Naive thymus-derived CD4-positive, alpha-beta T cell (primary cell): ENCODE measurements at places on chromosomes 12 and 14.

- no peak for DNase-seq
Measured at GRCh38 chr14:51448831-51449670, 202.7 kb upstream of the FRMD6 start.

DNA sequence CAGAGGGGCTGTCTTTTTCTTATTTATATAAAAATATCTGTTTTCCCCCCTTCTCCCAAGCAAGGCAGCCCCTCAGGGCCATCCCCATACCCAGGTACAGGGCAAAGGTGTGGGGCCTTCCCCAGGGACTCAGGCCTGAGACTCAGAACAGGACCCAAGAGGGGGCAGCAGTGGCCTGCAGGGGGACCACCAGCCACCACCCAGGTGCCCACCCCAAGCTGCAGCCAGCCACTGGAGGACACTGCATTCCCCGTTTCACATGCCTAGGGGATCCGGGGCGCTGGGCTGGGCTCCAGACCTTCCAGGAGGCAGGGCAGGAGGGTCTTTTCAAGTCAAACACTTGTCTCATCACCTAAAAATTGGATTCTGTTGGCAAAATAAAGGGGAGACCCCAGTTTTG is 83.3 kb downstream of the SCARB1 start:
- no peak for DNase-seq

DNA sequence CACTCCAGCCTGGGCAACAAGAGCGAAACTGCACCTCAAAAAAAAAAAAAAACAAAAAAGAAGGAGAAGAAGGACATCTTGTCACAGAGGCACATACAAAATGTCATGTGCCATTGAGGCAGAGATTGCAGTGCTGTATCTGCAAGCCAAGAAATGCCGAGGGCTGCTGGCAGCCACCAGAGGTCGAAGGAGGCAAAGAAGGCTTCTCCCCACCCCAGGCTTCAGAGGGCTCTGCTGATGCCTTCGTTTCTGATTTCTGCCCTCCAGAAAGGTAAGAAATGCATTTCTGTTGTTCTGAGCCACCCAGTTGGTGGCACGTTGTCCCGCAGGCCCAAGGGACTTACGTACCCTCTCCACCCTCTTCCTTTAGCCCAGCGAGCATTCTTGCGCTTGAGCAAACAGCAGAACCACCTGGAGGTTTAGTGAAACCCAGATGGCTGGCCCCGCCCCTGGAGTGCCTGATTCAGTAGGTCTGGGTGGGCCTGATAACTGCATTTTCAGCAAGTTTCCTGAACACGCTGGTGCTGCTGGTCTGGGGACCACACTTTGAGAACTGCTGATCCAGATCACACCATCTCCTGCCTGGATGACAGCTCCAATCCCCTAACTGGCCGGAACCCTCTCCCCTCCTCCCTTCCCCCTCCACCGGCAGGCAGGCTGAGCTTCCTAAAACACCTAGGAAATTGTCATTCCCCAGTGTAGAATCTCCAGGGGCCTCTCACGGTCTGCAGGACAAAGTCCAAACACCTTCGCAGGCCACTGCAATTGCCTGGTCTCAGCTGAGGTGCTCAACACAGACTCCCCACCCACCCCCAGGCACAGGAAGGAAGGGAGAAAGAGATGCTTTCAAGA is 21.1 kb upstream of the SCARB1 start:
- no peak for DNase-seq

- DNase-seq, result no peak
Measured at GRCh38 chr14:101732118-101732517, 29.4 kb upstream of the PPP2R5C start.

GRCh38 chr12:92070054-92070863 is 75.4 kb downstream of the BTG1 start:
- no peak for DNase-seq

- peak; percentile 82 for DNase-seq
Measured at GRCh38 chr14:105351920-105352851, 37.6 kb downstream of the PACS2 start.

GRCh38 chr12:6016756-6017155 is 71.7 kb upstream of the ANO2 start:
- DNase-seq, result no peak

GRCh38 chr14:47278233-47278842 is 397.1 kb downstream of the MDGA2 start:
- DNase-seq, result no peak

DNA sequence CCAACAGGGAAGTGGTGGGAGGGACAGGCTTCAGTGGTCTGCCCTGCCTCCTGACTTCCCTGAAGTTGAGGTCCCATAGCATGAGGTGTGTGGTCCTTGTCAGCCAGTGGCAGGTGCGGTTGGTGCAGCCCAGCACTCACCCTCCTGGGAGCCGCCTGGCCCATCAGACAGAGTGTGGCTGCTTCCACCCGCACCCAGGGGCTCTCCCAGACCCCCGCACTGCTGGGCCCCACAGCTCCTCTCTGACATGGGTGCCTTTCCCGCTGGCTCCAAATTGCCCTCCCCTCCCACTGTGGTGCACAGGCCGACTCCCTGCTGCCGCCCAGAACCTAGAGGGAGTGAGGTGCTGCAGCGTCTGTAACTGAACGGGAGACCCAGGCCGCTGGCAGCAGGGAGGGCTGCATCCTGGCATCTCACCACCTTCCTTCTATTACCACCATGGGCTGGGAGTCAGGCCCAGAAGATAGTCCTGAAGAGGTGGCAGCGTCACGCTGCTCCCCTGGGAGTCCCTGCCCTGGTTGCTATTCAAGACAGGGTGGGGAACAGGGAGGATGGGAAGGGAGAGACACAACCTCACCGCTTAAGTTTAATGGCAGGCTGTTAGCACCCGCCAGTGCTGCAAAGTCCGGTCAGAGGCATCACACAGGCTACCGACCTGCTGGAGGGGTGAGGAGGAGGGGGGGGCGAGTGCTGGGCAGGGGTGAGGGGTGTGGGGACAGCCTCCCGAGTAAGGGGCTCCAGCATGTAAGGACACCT is 180.6 kb upstream of the PRMT8 start:
- DNase-seq, result no peak

GRCh38 chr12:58540480-58541299 is 379.6 kb downstream of the LRIG3 start:
- no peak for DNase-seq

DNA sequence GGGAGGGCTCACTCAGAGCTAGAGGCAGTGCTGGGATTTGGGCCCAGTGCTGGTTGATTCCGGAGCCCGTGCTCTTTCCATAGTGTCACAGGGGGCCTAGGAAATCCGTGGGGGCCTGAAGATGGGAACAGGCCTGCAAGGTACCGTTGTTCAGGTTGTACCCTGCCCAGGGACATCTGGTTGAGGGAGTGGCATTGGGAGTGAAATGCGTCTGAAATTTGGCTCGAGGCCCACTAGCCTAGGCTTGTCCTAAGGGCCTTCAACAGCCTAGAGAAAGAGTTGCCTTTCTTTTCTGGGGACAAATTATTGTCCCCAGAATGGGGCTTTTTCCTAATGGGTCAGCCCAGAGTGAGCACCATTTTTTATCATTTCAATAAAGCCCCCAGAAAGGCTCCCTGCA is 26.4 kb upstream of the FAM222A start:
- DNase-seq, result no peak

GRCh38 chr14:20632448-20632830 is 9.1 kb downstream of the OR6S1 start:
- DNase-seq, result no peak

DNA sequence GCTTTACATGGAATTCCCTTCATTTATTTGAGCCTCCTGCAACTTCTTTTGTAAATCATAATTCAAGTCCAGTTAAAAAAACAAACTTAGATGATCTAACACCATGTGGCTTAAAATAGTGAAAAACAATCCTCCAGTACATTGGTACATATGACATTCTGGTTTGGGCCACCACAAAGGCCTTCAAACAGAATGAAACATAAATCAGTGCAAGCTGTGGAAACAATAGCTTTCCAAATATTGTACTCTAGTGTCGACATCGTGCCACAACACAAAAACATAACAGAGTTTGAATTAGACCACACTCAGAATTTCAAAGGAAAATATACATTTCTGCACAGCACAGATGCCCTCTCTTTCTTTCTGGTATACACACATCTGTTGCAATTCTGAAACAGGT is 751.3 kb downstream of the SLC6A15 start:
- DNase-seq, result no peak

DNA sequence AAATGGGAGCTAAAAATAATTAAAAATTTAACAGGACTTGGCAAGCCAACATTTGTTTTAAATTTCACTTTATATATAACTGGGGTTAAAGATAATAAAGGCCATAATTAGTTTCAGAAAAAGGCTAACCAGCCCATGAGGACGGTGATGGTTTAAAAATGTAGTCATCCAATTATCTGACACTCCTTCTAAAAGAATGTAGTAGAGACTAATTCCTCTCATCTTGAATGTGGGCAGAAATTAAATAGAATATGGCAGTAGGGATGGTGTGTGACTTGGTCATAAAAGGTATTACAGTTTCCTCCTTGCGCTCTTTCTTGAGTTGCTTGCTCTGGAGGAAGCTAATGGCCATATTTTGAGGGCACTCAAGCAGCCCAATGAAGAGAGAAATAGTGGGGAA is 49.1 kb upstream of the PTPRB start:
- DNase-seq, result no peak

DNA sequence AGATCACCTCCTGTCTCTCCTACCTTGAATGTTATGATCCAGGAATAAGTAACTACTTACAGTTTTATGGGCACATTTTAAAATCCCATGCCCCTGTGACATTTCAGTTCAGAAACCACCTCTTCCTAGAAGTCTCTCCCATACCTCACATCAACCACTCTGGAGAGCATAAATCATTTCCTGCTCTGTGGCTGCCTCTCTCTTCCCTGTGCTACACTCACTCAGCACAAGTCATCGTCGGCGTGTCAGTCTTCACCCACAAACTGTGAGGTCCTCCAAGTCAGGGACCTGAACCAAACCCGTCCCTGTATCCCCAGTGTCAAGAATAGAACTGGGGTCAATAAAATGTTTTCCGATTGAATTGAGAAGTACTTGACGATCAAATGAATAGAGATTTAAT is 863.3 kb downstream of the BCL11B start:
- no peak for DNase-seq

GRCh38 chr12:104964856-104965205 is 6.7 kb upstream of the SLC41A2 start:
- DNase-seq, result no peak

GRCh38 chr12:75137896-75138295 is 71.7 kb downstream of the KCNC2 start:
- no peak for DNase-seq

DNA sequence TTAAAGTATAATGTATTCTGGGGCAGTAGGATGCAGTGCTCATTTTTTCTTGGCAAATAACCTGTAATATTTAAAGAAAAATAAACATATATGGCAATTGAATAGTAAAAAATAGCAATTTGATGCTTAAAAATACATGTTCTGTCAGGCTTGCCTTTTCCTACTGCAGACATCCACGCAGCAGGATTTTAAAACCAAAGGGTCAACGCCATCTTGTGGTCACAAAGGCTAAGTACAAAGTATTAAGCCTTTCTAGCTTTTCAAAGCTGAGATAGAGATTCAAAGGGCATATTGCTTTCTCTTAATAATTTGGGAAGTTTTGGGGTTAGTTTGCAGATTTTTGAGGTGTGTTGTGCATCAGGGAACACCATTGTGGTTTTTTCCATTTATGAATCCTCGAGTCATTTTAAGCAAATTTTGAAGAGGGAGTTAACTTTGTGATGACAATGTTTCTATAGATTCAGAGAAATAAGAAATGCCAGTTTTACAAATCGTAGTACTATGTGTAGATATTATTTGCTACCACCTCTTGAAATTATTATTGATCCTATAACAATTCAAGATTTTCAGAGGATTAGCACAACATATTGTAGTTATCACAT is 4.7 kb upstream of the CCER1 start:
- peak; percentile 20 for DNase-seq

- no peak for DNase-seq
Measured at GRCh38 chr12:21638054-21638891, 19.4 kb downstream of the LDHB start.

- DNase-seq, result no peak
Measured at GRCh38 chr14:44896275-44897040, 65.3 kb downstream of the KLHL28 start.

GRCh38 chr14:51479584-51480325 is 172.0 kb upstream of the FRMD6 start:
- no peak for DNase-seq

GRCh38 chr12:128745772-128746689 is 77.7 kb downstream of the SLC15A4 start:
- DNase-seq, result no peak

DNA sequence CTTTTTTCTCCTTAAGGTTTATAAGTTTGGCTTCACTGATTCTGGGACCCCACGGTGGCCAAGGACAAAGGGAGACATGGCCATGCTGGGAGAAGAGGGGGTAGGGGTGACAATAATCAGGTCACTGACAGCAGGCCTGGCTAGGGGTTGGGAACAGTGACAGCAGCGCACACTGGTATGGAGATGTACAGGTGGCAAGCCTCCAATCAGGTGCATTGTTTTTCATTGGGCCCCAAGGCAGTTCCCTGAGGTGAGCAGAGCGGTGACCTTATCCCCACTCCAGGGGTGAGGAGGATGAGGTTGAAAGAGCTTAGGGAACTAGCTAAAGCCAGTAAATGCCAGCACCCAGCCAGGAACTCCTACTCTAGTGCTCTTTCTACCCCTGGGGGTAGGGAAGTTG is 1.4 kb downstream of the SYNDIG1L start:
- DNase-seq, result no peak

- no peak for DNase-seq
Measured at GRCh38 chr12:103013741-103014300, 56.3 kb downstream of the ASCL1 start.

GRCh38 chr14:99758872-99759545 is 34.2 kb upstream of the EML1 start:
- no peak for DNase-seq

DNA sequence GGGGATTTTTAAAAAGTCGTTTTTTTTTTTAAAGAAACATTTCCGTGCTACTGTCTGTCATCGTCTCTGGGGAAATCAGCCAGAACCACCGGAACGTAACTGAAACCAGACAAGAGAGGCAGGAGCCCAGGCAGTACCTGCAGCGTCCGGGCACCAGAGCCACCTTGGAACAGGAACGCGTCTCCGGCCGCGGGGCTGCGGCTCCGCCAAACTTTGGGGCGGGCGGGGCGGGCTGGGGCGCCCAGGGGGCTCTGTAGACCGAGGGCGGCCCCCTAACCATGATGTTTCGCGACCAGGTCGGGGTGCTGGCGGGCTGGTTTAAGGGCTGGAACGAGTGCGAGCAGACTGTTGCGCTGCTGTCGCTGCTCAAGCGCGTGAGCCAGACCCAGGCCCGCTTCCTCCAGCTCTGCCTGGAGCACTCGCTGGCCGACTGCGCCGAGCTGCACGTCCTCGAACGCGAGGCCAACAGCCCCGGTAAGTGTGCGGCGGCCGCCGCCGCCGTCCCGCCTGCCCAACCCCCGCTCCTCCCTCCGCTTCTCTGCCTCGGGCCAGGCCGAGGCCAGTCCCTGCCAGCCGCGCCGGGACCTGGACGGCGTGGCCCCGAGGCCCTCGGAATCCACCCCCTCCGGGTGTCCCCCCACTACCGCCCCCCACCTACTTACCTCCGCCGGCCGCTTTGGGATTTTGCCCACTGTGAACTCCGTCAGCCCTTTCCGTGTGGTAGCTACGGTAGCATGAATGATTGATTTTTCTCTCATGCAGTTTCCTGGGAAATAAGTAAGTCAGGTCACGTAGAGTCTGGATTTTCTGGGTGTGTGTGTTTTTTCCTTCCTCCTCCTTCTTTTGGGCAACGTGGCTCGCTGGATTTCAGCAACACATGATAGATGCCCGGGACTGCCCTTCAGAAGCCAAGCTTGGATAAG is 972 bp downstream of the SAMD4A start:
- DNase-seq, result peak; percentile 36
